Stimulated activated CD4-positive, alpha-beta T cell treated with anti-CD3 and anti-CD28 coated beads, TNF-alpha, amount 100 ng/mL, for 24 hours (primary cell): ENCODE measurements at places on chromosomes 16 and 17.

DNA sequence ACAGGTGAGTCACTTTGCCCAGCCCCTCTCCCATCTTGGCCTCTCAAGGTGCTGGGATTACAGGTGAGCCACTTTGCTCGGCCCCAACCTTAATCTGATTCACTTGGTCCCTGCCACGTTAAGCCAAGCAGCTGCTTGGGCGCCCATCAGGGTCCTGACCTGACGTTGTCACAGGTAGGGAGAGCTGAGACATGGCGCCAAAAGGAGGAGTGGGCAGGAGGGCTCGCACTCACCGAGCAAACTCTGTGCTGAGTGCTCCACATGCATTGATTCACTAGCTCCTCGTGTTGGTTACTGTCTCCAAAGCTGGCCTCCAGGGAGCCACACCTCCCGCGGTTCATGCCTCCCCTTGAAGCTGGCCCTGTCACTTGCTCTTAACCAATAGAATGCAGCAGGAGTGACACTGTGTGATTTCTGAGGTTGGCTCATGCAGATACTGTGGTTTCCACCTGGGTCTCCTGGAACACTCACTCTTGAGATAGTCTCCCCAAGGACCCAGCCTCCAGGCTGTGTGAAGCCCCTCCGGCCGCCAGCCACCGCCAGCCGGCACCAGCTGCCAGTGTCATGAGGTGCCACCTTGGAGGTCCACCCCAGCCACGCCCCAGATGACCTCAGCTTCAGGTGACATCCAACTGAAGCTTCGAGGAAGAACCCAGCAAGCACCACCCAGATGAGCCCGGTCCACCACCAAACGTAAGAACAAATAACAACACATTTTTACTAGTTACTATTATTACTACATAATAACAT lies 223.0 kb downstream of the GSG1L start:
- DNase-seq = no peak

DNA sequence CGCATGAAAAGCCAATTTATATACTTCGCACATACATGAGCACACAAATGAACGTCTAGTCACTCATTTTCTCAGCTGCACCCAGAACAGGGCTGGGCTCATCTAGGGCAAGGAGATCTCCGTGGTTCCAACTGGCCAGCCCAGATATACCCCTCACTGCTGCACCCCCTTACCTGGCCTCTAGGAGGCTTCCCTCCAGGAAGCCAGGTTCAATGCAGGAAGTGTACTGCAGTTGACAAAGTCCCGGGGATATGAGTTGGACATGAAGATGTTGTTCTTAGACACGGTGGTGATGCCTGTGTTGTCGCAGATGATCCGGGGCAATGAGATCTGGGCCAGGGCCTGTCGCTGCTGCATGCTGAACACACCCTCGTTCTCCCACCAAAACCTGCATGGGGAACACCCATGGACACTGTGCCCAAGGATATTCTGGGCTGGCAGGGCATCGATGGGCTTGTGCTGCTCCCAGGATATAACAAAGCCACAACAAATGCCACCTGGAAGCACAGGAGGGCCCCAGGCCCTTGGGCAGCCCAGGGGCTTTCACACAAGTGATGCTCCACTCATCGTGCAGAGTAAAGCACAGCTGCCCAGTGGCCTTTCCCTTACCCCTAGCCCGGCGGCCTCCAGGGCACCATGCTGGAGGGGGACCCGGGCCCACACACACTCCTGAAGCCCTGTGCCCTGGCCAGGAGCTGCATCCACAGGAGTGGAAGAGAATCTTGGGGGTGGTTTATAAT lies 10.1 kb downstream of the MPO start:
- no peak for DNase-seq

DNA sequence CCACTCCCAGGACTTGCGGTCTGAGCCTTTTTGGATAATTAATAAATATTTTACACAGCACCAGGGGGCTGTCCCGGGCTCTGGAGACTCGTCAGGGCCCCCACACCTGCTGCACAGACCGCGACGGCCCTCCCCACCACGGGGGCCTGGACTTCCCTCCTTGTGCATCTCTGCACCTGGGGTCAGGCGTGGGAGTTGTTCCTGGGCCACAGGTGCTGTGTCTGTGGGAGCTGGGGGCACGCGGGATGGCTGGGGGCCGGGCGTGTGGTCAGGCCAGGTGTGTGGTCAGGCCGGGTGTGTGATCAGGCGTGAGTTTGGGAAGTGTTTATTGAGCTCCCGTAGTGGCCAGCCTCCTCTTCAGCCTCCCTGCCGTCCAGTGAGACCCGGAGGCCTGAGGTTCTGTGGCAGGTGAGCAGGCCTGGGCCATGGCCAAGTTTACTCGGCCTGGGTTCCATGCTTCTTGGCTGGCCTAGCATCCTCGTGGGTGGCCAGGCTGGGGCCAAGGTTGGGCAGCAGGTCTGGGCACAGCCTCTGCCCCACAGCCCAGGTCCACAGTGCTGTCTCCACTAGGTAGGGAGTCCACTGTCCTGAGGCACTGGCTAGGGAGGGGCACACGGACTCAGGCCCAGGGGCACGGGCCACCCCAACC lies 1.9 kb upstream of the STUB1 start:
- DNase-seq = no peak

DNA sequence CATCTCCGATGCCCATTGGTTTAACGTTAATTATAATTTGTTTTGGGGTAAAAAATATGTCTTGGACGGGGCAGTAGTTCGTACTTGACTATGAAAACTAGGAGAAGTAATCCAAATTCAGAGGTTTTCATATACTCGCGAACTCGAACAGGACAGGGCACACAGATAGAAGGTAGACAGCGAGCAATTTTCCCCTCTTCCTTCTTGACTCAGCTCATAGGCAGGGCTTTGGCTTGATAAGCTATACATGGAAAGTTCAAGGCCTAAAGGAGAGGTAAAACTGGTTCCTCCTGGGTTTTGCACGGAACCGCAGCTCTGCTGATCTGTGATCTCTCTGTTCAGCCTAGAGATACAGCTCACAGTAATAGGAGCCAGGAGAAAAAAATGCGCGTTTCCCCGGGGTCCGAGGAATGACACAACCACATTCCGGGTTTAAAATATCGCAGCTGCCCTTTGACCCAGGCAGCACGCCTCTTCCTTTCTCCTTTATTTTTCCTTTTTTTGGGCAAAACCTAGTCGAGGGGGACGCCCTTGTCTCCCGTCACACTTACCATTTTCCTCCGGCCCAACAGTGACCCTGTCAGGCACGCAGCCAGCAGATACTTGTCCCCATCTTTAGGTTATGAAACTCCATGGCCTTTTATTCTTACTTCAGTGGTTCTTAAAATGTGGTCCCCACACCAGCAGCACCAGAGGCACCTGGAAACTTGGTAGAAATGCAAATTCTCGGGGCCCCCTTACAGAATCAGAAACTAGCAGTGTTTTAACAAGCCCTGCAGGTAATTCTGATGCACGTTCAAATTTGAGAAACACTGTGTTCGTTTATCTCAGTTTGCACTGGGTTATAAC lies 1.7 kb upstream of the LASP1 start:
- no peak for DNase-seq

- DNase-seq = no peak
Observed at GRCh38 chr17:27463235-27463677, 7.0 kb downstream of the KSR1 start.

DNA sequence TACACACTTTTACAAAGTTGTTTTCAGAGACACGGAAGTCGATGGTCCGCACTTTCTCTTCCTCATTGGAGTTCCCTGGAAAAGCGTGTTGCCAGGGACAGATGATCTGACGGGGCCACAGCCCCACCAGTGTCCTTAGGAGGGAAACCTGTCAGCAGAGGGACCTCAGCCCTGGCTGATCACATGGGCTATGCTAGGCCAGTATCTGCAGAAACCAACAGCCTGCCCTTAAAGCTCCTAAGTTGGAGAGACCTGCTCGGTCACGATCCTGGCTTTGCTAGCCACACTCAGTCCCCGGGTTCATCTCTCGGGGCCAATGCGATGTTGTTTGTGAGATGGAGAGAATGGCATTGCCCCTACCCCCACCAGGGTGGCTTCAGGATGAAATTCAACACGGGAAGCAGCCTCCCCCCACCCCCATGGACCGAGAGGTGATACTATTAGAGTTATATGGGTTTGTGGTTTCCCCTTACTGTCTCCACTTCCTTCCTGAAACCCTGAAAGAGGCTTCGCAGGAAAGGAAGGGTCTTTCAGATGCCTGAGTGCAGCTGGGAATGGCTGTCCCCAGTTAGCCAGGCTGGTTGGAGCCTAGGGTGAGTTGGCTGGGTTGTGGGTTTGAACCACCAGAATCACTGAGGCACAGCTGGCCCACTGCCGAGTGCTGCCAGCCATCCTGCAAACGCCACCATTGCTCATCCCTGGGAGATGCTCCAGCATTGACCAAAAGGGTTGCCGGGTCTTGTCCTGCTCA lies 16.6 kb downstream of the RMI2 start:
- no peak for DNase-seq

- DNase-seq = no peak
Observed at GRCh38 chr17:1755252-1755826, 6.5 kb upstream of the SERPINF1 start.

- no peak for DNase-seq
Observed at GRCh38 chr16:16033208-16033717, 83.8 kb downstream of the ABCC1 start.
